ENCODE measurements at places on chromosomes 7 and 10.

GRCh38 chr7:105178928-105179541, 165.0 kb downstream of the KMT2E start:
- no peak for DNase-seq

DNA sequence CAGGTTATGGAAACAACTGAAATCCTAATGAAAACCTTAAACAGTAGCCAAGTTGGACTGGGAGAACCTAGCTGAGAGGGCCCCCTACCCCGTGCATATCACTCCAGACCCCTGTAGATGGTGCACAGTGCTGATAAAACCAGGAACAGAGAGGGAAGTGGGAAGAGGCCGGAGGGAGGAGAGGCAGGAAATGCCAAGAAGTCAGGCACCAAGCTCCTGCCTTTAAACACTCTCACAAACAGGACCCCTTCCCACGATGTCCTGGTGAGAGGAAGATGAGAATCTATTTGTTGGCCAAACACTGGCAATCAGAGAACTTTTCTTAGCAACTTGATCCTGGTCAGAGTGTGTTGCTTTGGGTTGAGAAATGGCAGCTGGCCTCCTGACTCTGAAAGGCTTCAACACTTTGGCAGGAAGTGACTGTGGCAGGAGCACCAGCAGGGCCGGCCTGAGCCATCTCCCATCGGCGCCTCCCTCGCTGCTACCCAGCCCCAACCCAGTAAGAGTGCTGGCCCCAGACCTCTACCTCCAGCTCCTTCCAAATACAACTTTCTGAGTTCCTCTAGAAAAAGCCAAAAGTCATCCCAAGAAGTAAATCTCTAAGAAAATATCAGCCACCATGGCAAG, 39.5 kb downstream of the GSDME start:
- DNase-seq = no peak

DNA sequence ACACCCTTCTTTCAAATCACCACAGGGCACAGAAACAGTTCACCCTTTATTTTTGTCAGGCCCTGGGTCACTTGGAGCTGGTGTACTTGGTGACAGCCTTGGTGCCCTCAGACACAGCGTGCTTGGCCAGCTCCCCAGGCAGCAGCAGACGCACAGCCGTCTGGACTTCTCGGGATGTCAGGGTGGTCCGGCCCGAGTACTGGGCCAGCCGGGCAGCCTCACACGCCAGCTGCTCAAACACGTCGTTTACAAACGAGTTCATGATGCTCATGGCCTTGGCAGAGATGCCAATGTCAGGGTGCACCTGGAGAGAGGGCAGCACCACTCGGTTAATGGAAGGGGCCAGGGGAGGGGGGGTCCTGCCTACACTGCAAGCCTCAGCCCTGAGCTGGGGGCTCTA, 2.5 kb downstream of the H2BK1 start:
- DNase-seq = no peak

DNA sequence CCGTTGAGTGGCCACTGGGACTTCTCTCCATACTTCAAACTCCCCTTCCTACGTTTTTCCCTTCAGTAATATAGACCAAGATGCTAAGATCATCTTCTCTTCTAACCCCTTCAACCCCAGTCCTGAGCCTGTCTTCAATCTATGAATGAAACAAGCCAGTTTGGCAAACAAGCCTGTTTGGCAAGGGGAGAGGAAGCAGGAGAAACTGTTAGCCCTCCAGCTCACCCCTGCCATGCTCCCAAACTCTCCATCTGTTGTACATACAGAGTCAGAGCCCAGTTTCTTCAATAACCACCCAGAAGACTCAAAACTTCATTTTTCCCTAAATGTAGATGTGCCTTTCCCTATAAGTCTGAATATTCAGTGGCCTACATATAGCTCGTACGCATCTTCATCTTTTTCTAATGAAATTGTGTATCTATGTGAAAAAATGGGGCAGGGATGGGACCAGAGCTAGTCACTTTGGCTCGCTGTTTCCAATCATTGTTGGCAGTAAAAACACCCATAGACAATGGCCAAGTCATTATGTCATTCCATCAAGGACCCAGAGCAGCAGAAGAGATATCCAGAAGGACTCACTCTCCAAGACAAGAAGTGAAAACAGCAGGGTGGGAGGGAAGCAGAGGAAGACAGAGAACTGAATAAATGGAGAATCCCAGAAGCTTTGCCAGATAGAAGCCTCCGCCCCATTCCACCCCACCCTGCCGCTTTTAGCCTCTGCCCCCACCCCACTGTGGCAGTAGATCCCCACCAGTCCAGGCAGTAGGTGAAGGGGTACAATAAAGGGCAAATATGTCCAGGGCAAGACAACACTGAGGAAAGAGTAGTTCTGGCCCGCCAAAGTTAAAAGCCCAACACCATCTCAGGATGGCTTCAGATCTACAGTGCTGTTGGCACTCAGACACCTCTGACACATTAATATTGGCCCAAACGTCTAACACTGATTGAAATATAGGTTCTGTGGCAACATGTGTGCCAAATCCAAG, 87.3 kb downstream of the DOCK4 start:
- DNase-seq = no peak

DNA sequence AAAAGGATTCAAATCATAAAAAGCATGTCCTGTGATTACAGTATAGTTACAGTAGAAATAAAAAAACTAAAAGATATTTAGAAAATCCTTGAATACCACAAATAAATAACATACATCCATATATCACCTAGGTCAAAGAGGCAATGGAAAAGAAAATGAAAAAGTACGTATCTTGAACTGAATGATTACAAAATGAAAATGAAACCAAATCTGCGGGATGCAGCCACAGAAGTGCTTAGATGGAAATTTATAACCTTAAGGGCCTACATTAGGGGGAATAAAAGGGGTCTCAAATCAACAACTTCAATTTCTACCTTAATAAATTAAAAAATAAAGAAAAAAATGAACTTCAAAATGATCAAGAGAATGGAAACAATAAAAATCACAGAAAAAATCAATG, 879.0 kb upstream of the CELF2 start:
- DNase-seq = no peak

- peak; percentile 47 for DNase-seq
Measured at GRCh38 chr7:22488643-22489462, 11.1 kb downstream of the STEAP1B start.

DNA sequence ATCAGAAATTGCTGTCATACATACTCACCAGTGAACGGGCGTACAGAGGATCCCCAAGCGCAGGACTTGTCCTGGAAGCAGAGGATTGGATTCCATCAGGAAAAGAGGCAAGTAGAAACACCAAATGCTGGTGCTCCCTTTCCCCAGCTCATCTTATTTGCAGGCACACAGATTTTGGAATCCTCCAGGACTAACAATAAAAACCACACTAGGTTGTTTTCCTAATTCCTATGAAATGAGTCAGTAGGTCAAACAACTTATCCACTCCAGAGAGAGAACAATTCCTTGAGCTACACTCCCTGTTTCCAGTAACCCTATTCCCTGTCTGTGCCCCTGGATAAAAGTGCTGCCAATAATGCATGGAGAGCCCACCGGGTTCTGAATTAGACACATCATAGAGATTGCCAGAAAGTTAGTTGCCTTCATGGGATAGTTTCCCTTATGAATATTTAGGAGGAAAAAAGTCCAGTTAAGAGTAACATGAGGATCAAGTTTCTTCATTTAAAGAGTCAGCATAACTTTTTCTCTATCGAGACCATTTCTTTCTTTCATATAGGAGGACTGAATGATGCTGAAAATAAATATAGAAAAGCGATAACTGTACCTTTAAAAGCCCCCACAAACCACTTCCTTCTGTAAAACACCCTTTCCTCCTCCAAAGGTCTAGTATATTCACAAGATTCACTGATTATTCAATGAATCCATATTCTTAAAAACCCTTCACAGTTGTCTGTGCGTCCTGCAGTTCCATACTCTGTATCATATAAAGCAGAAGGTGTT, 178.3 kb upstream of the KLF14 start:
- no peak for DNase-seq

- no peak for DNase-seq
Measured at GRCh38 chr7:16357921-16358320, 63.4 kb downstream of the CRPPA start.

DNA sequence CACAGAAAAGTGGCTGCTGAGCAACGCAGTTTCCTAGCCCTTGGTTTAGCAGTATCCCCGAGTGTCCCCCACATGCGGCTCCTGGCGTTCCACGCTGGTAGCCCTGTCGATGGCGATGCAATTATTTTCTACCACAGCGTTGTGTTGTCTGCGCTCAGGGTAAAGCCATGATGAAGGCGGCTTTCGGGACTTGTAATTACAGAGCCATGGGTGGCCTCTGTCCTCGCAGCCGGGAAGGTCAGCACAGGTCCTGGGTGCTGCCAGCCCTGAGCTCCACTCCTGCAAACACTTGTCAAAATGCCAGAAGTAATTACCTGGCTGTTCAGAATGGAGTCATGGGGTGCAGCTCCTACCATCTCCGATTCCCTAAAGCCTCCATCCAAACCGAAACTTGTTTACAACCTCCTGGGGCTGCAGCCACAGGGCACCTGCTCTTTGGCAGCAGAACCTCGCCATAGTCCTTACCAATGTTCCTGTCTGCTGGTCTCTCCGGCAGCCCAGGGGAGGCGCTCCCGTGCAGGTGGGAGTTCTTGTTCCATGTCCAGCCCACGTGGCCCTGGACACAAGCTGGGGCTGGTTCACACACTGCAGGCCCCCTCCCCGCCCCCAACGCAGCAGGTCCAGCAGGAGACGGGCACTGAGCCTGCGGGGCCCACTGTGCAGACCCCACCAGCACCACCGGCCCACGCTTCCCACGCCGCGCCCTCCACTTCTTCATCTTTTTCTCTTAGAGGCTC, 512.6 kb downstream of the PTPRN2 start:
- no peak for DNase-seq

DNA sequence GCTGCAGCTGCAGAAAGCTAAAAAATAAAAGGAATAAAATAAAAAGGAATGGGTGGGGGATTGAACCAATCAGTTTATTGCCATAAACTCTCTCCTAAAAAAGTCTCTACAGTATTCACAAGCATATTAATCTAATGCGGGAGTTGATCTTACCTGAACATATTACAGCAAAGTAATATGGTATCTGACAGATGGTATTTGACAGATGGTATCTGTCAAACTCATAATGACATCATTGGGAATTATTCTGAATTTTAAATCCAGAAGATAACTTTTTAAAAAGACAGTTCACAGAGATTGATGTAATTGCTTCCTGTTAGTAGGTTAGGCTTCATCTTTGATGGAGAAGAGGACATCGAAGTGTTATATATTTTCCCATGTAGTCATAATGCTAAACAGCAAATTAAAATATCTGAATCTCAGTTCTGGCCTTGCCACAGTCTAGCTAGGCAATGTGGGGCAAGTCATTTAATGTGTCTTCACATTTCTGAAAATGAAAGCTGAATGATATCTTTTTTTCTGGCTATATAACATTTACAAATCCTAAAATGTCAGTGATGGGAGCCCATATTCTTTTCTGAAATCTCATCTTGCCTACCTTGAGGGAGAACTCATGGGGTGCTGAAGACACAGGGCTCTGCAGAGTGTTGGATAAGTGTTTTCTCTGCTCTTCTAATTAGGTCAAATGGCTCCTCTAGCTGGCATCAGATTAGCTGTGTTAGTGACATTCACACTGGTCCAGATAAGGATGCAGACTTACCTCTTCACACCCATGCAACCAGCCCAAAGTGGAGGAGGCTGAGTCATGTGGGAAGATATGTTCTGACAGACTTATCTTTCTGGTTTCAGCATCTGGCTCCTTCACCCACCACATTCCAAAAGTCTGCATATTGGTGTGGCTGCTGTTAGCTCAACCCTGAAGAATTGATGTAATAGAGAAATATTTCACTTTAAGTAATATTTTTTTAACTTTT, 2.1 kb upstream of the LIPM start:
- DNase-seq = no peak

DNA sequence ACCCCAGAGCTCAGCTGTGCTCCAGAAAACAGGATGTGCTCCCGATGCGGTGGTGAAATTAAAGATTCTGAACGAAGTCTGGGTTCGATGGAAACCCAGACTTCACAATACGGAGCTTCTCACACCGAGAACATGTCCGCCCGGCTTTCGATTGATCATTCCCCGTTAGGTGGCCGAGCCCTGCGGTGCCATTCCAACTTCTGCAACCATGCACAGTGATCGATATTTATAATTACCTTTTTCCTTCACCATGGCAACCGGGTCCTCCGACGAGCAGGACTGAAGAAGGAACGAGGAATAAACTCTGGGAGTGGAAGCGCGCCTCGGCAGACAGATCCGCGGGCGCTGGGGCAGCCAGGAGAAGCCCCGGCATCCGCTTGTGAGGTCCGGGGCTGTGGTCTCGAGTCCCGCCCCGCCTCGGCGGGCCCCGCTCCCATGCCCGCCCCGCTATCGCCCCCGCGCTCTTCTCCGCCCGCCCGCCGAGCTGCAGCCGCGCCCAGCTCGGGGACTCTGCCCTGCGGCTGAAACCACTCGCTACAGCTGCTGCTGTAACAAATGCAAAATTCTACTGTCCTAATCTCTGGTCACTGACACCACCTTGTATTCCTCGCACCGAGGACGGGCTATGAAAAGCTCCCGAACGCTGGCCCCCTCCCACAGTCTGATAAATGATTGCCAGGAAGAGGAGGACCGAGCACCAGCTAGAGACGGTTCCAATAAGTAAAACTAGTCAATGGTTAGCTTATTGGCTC, 26.2 kb downstream of the ABLIM1 start:
- DNase-seq = peak; percentile 48

DNA sequence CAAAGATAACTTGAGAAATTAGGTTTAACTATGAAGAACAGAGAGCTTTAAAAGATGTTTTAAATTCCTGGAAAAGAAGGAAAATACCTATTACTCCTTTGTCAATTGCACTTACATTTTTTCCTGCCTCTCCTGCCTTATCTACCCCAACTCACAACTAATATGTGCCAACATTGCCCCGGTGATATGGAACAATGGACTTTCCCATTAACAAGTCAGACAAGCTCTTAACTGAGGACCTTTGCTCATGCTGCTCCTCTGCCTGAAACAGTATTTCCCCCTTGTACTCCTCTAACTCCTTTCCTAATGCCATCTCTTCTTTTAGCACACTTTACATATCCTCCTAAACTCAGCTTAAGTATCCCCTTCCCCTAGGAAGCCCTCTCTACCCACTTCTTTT, 4.8 kb upstream of the ACTA2 start:
- DNase-seq = no peak

GRCh38 chr10:8498881-8499280, 444.4 kb downstream of the GATA3 start:
- DNase-seq = no peak

DNA sequence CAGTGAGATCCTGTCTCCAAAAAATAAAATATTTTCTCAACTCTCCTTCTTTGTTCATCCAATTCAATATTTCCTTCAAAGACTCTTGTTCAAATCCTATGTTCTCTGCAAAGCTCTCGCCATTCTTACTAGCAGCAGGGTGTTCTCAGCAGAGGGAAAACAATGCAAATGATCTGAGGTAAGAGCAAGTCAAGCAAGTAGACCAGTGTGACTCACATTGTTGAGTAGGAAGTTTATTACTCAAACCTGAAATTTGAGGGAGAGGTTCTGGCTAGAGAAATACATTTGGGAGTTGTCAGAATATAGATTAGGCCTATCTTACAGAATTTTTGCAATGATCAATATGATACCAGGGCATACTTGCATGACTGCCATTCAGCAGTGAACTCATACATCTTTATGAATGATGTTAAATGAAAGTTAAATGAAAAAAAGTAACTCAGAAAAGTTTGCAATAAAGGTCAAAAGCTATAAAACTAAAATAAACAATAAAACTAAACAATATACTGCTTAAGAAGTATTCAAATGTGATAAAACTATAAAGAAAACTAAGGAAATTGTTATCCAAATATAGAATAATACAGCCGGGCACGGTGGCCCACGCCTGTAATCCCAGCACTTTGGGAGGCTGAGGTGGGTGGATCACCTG, 5.8 kb downstream of the IDE start:
- no peak for DNase-seq
